ENCODE measurements at places on chromosomes 16 and 17. TPM values are rescaled to one million over a fixed set of nuclear protein-coding genes. Genes with fewer than 3 reads are reported as not detected.

GRCh38 chr17:29677824-29678223 lies 55.1 kb upstream of the CORO6 start:
- DNase-seq = no peak

DNA sequence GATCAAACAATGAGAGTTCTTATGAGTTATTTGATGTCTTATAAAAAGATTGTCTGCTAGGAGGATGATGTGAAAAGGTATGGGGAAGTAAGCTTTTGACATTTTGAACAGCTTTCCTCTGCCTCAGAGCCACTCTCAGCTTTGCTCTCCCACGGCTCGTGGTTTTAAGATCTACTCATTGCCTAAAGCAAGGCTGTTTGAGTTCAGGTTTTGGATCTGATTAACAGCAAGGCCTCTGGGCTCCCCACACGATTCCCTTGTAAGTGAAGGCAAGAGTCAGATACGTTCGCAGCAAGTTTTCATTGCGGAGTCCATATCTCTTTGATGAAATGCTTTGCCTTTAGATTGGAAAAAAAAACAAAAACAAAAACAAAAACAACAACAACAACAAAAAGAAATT lies 515.0 kb upstream of the SALL1 start:
- no peak for DNase-seq

Gene SLC38A8
- not detected for total RNA-seq

Gene TEX19
- not detected for total RNA-seq

Gene GGT6
- total RNA-seq = not detected

Gene NDUFB10
- 134 TPM for total RNA-seq

Gene SDK2
- total RNA-seq = 0.44 TPM

- DNase-seq = no peak
Observed at GRCh38 chr17:48905987-48906515, 2.2 kb upstream of the UBE2Z start.

DNA sequence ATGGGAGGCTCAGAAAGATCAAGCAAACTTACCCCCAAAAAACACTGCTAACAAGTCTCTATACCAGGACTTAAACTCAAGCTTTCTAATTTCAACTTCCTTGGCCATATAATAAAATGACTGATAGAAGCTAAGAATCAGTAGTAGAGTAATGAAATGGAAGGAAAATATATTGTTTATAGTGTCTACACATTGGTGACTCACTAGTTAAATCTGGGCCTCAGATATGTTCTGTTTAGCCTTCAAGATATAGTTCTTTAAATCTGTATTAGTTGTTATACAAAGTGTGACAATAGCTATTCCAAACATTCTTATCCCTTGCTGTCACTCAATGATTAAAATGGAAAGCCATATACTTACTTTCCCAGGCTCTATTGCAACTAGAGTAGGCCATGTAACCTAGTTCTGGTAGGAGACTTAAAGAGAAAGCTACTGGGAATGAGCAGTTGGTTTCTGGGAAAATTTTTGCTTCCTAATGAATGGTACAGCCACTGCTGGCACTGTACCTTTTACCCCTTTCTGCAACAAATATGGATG lies 18.3 kb downstream of the SSH2 start:
- DNase-seq = no peak

DNA sequence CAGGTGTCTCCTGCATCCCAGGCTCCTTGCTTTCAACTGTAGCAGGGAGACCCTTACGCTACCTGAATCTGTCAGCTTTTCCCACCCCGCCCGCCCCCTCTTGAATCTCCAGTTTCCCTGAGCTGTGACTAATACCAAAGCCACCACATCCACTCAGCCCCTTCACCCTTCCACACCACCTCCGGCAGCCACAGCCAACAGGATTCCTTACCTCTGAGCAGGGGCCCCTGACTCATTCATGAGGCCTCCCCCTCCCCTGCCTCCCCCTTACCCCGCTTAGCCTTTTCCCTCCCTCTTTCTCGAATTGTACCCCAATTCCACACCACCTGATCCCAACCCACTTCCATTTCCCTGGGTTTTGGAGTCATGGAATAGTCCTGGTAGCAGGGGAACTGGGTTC lies 2.3 kb downstream of the STX1B start:
- DNase-seq = no peak

Gene HOXB5
- total RNA-seq = 0.10 TPM

DNA sequence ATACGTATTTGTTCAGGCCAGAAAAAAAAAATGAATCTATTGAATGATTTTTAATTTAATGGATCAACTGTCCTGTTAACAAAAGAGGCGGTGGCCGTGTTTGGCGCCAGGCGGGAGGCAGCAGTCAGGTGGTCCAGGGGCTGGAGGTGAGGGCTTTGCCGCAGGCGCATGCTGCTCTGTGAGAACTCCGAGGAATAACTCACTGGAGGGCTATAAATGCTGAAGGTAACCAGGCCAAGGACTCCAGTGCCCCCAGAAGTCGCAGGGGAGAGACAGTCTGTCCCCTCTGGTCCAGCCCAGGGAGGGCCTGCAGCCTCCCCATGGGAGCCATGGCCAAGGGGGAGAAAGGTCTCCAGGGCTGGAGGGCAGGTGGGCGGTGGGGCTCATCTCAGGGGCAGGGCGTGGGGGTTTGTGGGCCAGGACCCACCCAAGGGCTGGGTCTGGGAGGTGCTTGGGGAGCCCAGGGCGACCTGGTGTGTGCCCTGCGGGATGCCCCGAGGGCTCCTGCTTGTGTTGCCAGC lies 7.1 kb upstream of the BAHCC1 start:
- no peak for DNase-seq

DNA sequence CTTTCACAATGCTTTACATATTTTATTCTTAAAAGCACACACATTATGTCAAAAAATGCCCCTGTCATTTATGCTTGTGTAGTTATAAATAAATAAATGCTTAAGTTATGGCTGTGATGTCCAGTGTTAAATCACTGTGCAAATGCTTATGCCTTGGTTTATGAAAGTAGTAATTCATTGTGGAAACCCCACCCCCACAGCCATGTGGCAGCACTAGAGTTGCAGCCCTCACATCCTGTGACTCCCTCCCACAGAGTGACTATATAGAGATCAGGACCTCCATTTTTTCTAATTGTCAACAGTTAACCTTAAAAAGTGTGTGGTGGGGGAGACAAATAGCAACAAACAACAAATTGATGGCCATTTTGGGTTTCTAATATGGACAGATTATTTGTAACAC lies 2.4 kb downstream of the SKAP1 start:
- DNase-seq = peak; percentile 61

Gene DNAH9
- total RNA-seq = not detected

GRCh38 chr16:70582280-70582978 lies 58.8 kb downstream of the SF3B3 start:
- DNase-seq = no peak

GRCh38 chr16:87569601-87570571 lies 32.4 kb upstream of the JPH3 start:
- no peak for DNase-seq

Gene CTU2
- 74.7 TPM for total RNA-seq

DNA sequence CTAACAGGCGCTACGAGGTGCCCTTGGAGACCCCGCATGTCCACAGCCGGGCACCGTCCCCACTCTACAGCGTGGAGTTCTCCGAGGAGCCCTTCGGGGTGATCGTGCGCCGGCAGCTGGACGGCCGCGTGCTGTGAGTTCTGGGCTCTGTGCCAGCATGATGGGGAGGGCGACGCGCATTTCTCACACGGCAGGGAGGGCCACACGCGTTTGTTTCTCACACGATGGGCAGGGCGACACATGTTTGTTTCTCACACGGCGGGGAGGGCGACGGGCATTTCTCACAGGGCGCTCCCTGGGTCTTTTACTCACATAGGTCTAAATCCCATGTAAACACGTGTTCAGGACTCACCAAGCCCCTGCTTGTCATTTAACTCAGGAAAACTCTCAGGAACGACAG lies 4.4 kb downstream of the GAA start:
- DNase-seq = no peak

Gene TLE7
- not detected for total RNA-seq

Gene ATAD5
- 26.2 TPM for total RNA-seq

DNA sequence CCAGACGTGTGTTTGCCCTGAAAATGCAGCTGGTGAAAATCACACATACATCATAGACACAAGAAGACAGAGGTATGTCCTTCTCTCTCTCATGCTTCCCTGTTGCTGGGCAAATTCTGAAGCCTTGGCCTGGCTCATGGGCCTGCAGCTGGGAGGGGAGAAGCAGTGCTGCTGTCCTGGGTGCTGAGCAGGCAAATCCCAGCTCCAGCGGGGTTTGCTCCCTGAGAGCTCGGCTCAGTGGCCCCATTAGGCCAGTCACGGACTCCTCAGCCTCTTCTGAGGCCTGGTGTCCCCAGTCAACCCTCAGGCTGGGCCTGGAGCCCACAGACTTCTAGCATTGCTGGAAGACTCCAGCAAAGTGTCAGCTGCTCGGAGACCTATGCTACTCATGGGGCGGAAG lies 11.7 kb downstream of the RHBDL3 start:
- no peak for DNase-seq

Data from activated T-helper 1 cell treated with anti-CD3 and anti-CD28 coated beads, Interleukin-12 subunit alpha, Interleukin-12 subunit beta, Interleukin-2, Interleukin-4 antibody, amounts not matched to agents 30 ng/mL and 10 ng/mL and 1 ng/mL, durations not matched to agents 14 hours and 24 hours and 36 hours (primary cell).